ENCODE measurements at places on chromosomes 2 and 18.

DNA sequence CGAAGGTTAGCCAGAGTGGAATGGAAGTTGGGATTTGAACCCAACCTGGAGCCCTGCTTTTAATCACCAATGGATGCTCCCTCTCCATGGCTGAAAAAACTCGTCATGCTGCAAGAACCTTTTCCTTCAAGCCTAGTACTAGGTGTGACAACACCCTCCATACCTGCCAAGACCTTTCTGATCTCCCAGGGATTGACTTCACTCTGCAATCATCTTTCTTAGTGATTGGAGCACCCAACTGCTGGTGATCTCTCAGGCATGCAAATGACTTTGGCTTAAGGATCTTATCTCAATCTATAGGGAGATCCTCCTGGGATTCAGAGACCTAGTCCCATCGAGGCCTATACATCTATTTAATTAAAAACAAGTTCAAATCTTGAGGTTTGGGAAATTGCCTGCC, 23.5 kb upstream of the ITGB6 start:
- peaks cover 89% of the 10 kb centered on the region for H3K4me1 ChIP-seq
- H3K4me3 ChIP-seq = peak overlapping the region; percentile 28
- no peaks in the 10 kb centered on the region for H3K27me3 ChIP-seq

DNA sequence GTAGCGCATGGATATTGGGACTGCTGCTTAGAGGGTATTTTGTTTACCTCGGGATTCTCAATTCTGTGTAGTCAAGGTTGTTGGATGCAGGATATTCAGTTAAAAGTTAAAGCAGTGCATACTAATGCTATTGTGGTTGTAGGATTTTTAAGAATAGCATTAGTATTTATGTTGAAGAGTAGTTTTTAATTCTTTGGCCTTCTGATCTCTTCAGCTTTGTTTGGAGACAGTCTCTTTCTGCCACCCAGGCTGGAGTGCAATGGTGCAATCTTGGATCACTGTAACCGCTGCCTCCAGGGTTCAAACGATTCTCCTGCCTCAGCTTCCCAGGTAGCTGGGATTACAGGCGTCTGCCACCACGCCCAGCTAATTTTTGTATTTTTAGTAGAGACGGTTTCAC, 1.5 kb downstream of the RHBDD1 start:
- H3K27ac ChIP-seq = no peak overlapping the region
- H3K36me3 ChIP-seq = no peaks in the 10 kb centered on the region
- peaks cover 39% of the 10 kb centered on the region for H3K4me1 ChIP-seq
- peak overlapping the region; percentile 84 for H3K4me3 ChIP-seq

DNA sequence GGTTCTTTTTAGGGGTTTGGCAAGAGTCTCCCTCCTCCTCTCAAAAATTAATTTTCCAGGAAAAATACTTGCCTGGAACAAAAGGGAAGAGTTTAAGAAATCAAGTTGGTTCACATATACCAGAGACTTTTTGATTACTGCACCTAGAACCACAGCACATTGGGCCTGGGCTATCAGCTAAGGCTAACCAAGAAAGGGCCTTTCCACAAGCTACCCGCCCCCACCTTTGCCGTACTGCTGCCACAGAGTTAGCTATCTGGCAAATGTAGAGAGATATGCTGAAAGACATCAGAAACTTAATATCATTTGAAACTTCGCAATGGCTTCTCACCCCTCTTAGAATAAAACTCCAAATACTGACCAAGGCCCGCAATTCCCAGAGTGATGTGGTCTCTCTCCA, 76.9 kb downstream of the AAK1 start:
- H3K27ac ChIP-seq = peak overlapping the region; percentile 83
- no peak overlapping the region for H3K4me3 ChIP-seq
- H3K4me1 ChIP-seq = peaks cover 69% of the 10 kb centered on the region
- 0 out of 2 replicates have a peak, but pooled peaks cover 5% of the 10 kb centered on the region for H3K36me3 ChIP-seq

DNA sequence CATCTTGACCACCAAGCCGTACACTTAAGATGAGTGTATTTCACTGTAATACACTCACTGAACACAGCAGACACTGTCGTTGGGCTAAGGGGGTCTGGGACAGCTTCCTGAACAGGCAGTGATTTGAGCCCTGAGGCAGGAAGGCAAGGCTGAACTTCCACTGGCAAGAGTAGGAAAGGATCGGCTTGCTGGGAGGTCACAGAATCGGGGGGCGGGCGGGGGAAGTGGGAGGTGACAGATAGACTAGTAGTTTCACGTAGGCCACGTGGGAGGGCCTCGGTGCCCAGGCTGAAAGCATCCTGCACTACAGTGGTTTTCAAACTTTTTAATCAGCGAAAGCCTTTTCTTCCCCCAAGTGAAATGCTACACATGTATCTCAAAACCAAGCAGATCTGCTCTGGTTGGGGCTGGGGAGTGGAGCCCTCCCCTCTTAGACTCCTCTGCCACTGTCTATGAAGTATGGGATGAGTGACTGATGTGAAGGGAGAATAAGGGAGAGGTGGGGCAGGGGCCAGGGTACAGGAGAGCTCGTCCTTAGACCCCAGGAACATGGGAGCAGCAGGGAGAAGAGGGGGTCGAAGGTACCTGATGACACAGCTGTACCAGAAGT, 8.6 kb downstream of the PARD6G start:
- H3K36me3 ChIP-seq = no peaks in the 10 kb centered on the region
- no peak for DNase-seq
- H3K4me3 ChIP-seq = no peak overlapping the region
- no peaks in the 10 kb centered on the region for H3K27me3 ChIP-seq
- H3K4me1 ChIP-seq = no peaks in the 10 kb centered on the region

- H3K4me1 ChIP-seq = peaks cover 8% of the 10 kb centered on the region
- DNase-seq = no peak
- no peak overlapping the region for H3K27ac ChIP-seq
- no peaks in the 10 kb centered on the region for H3K27me3 ChIP-seq
Observed at GRCh38 chr2:237939251-237939650, 27.6 kb upstream of the UBE2F start.

- no peak overlapping the region for H3K4me3 ChIP-seq
- H3K4me1 ChIP-seq = peaks cover 8% of the 10 kb centered on the region
- H3K27ac ChIP-seq = no peak overlapping the region
- no peaks in the 10 kb centered on the region for H3K27me3 ChIP-seq
- H3K36me3 ChIP-seq = no peaks in the 10 kb centered on the region
- no peak for DNase-seq
Observed at GRCh38 chr2:96240341-96241038, 25.3 kb downstream of the TMEM127 start.

DNA sequence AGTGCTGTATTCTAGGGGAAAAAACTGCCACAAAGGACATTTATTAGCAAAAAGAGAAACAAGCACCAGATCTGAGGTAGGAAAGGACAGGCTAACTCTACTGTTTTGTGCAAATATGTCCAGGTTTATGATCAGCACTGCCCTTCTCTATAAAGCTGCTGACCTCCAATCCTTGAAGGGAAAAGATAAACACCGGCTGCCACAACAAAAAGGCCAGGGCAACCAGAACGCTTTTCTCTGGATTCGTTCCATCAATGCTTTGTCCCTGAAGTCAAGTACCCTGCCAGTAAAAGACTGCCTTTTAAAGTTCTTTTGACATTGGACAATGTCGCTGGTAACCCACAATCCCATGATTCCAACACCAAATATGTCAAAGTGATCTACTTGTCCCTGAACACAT, 21.0 kb downstream of the SMAD2 start:
- H3K27ac ChIP-seq = no peak overlapping the region
- no peaks in the 10 kb centered on the region for H3K36me3 ChIP-seq
- no peak overlapping the region for H3K4me3 ChIP-seq
- no peak for DNase-seq

- H3K4me3 ChIP-seq = no peak overlapping the region
- H3K4me1 ChIP-seq = no peaks in the 10 kb centered on the region
- DNase-seq = no peak
- H3K27me3 ChIP-seq = peaks cover 6% of the 10 kb centered on the region
- no peak overlapping the region for H3K27ac ChIP-seq
Observed at GRCh38 chr18:74132201-74132600, 15.4 kb downstream of the FBXO15 start.

DNA sequence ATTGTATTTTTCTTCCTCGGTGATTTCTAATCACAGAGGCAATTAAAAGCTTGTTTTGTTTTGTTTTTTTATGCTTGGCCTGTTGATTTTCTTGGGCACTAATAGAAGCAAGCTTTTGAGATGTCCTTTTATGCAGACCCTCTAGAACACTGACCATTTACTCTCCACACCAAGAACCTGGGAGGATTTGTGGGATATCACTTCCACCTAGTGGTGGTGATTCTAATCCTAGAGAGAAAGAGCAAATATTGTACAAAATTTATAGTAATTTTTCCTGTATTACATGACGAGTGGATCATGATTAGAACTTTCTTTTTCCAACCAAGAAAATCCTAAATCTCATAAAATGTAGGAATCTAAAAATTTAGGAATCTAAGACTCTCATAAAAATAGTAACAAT, 23.4 kb downstream of the NEMP2 start:
- no peak overlapping the region for H3K4me3 ChIP-seq
- no peaks in the 10 kb centered on the region for H3K4me1 ChIP-seq
- DNase-seq = peak; percentile 61
- H3K27ac ChIP-seq = no peak overlapping the region
- no peaks in the 10 kb centered on the region for H3K27me3 ChIP-seq

DNA sequence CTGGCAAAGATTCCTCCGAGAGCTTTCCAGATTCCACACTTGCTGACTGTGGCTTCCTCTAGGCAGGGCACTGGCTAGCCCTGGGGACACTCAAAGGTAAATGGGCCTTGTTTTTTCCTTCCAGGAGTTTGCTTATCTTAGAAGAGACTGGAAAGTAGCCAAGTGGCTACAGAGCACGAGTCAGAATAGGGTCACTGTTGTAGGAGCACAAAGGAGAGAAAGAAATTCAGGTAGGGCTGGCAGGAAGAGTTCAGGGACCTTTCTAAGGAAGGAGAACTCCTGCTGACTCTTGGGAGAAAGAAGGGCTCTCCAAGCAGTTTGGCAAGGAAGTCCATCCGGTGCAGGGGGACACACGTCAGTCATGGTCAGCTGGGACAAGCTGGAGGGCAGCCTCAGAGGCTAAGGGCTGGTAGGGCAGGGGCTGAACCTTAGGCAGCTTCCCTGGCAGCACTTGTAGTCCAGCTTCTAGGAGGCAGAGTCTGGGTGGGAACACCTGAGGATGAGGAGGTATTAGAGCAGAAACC, 39.5 kb downstream of the NIFK start:
- peak; percentile 70 for DNase-seq
- no peaks in the 10 kb centered on the region for H3K27me3 ChIP-seq
- H3K4me1 ChIP-seq = peaks cover 59% of the 10 kb centered on the region
- H3K36me3 ChIP-seq = no peaks in the 10 kb centered on the region
- peak overlapping the region; percentile 63 for H3K27ac ChIP-seq

DNA sequence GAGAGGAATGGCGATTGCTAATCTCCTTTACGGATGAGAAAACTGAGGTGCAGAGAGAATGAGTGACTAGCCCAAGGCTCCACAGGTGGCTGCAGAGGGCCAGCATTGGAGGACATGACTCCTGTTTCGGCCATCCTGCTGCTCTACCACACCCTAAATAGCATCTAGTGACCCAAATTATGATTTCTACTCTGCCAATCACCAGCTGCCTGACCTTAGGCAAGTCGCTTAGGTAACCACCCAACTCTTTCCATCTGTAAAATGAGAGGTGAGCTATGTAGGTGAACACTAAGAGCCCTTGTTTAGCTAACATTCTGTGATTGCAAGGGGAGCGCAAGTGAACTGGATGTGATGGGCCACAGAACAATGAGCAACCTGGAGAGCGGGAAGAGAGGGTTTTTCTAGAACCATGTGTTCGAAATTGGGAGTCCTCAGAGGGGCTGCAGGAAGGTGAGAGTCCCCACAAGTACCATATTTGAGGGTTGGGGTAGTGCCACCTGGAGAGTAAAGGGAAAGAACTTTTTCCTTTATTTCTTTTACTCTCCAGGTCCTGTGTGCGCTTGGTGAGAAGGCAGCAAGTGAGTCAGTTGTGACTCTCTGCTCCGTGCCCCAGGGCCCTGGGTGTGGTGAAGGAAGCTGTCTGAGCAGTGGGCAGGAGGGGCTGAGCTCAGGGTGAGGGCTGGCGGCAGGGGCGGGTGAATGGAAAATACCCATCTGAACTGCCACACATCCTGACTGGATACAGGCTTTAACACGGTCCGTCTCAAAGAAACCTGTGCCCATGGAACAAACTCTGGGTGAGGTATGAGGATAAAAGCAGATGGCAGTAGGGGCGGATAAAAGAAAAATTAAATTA, 2.4 kb downstream of the CYP27C1 start:
- H3K4me1 ChIP-seq = peaks cover 32% of the 10 kb centered on the region
- H3K36me3 ChIP-seq = no peaks in the 10 kb centered on the region
- peak overlapping the region; percentile 99 for H3K27ac ChIP-seq
- H3K4me3 ChIP-seq = peak overlapping the region; percentile 69
- no peaks in the 10 kb centered on the region for H3K27me3 ChIP-seq
- peak; percentile 95 for DNase-seq

GRCh38 chr2:86274918-86275275, 62.5 kb downstream of the REEP1 start:
- no peaks in the 10 kb centered on the region for H3K36me3 ChIP-seq
- H3K4me3 ChIP-seq = no peak overlapping the region
- H3K27ac ChIP-seq = no peak overlapping the region
- H3K4me1 ChIP-seq = peaks cover 6% of the 10 kb centered on the region

- DNase-seq = peak; percentile 94
- peak overlapping the region; percentile 28 for H3K4me3 ChIP-seq
- peak overlapping the region; percentile 93 for H3K27ac ChIP-seq
- no peaks in the 10 kb centered on the region for H3K36me3 ChIP-seq
Observed at GRCh38 chr2:25105336-25106085, 62.9 kb downstream of the POMC start.

DNA sequence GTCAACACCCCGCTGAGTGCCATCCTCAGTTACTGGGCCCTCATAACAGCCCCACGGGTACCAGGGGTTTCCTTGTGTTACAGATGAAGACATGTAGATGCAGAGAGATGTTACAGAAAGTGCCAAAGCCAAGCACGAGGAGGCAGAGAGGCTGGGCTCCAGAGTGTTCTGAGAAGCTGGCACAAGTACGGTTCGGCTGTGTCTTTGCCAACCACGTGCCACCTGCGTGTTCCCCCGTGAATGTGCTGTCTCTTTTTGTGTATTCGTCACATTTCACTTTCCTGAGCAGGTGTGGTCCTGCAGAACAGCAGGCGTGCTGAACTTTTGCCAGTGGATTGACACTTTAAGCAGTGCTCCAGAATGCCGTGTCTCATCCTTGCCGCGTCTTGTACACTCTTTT, 124.6 kb downstream of the NCK2 start:
- H3K36me3 ChIP-seq = no peaks in the 10 kb centered on the region
- no peak overlapping the region for H3K27ac ChIP-seq
- no peak overlapping the region for H3K4me3 ChIP-seq
- no peaks in the 10 kb centered on the region for H3K27me3 ChIP-seq

DNA sequence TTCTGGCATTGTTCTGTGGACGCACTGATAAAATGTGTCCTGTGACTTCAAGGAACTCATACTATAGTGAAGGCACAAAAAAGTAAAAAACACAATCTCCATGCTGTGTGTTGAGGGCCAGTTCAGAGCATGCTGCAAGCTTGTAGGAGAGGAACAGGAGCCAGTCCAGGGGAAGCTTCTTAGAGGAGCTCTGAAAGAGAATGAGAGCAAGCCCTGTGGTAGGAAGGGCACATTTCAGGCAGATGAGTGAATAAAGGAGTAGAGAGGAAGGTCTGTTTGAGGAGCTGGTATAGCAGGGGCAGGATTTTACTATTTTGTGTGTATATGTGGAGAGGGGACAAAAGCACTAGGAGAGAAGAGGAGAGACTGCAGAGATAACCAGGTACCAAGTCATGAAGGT, 478.3 kb downstream of the ZEB2 start:
- no peaks in the 10 kb centered on the region for H3K36me3 ChIP-seq
- no peak overlapping the region for H3K4me3 ChIP-seq
- H3K27me3 ChIP-seq = no peaks in the 10 kb centered on the region
- no peak overlapping the region for H3K27ac ChIP-seq
- DNase-seq = no peak

GRCh38 chr2:177889818-177890460, 182.6 kb downstream of the PDE11A start:
- H3K27ac ChIP-seq = no peak overlapping the region
- peaks cover 21% of the 10 kb centered on the region for H3K27me3 ChIP-seq
- no peaks in the 10 kb centered on the region for H3K36me3 ChIP-seq
- no peak overlapping the region for H3K4me3 ChIP-seq
